Stimulated activated CD4-positive, alpha-beta T cell treated with anti-CD3 and anti-CD28 coated beads, Interleukin-1b, Interleukin-23, amount 100 ng/mL, for 24 hours (primary cell): ENCODE measurements at places on chromosomes 5 and 9.

DNA sequence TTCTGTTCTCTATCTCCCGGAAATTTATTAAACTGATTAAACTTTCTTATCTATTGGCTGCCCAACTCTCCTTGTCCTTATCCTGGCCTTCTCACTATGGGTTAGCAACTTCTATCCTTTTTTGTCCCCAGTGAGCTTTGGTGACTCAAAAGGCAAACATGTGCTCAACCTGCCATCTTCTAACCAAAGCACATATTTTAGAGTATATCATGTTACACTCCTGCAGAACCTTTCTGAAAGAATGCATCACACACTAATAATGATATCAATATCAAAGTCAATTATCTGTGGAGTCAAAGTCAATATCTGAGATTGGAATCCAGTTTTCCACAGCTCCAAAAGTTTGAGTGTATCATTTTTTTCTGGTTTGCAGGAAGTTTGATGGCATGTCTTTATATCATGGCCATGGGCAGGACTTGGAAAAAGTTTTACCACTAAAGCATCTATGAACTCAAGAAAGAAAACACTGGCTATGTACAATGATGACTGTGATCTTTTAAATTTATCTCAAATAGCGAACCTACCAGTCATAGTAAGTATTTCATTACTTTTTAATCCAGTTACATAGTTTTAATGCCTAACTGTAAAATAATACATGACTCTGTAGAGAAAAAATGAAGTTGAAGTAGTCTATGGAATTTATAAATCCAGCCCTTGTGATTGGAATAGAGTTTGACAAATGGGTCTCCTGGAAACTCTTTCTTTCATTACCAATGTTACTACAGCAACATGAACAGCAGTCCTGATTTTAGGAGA lies 166.8 kb downstream of the DROSHA start:
- DNase-seq, result no peak

- no peak for DNase-seq
Measured at GRCh38 chr5:28355831-28356230, 1317.4 kb upstream of the CDH9 start.

- no peak for DNase-seq
Measured at GRCh38 chr5:7844901-7845300, 6.0 kb downstream of the CFAP90 start.

DNA sequence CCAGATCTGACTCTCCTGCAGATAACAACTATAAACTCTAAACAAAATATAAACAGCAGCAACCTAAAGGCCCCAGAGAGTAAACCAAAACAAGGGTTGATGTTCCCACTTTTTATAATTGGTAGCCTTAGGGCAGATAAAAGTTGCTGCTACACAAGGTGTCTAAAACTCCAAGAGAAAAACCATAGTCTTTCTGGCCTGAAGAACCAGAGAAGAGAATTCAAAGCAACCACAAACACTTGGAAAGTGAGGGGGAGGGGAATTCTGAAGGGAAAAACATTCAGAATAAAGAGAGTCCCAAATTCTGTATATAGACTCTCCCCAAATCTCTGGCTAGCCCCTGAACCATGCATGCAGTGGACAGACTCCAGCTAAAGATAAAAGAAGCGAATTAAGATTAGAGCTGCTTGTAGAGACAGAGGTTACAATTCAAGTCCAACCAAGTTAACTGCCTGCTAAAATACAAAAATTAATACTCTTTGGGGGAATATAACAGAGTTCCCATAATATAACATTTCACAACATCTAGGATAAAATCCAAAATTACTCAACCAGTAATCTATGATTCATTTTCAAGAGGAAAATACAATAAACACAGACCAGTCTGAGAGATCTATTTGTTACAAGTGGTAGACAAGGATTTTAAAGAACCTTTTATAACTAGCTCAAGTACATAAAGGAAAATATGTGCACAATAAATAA lies 37.5 kb upstream of the RGMB start:
- DNase-seq, result no peak

DNA sequence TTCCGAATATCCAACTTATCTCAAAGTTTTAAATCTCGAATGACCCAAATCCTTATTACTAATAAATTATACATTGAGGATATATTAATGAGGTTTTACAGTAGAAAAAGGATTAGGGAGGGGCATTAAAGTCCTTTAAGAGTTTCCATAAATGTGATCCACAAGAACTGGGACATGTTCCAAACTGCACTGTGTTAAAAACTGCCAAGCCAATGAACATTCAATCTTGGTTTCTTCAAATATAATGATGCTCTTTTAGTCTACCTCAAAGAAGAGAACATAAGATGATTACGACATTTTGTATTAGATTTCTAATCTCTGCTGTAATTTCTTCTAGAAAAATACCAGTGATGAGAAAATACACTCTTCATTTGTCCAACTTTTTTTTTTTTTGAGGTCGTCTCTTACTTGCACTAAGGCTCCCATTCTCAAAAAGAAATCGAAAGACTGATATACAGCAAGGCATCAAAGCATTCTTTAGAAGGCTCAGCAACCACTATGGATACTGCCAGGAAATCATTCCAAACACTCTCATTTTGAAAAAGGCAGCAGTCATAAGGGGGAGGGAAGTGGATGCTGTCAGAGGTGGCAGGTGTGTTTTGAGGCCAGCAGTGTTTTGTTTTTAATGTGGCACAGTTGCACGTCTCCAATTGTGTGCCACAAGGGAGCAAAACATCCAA lies 1.7 kb downstream of the PTAR1 start:
- DNase-seq, result no peak

GRCh38 chr5:90534922-90535321 lies 5.5 kb upstream of the LYSMD3 start:
- no peak for DNase-seq
